Activated T-cell treated with anti-CD3 and anti-CD28 coated beads, Interleukin-2, amount 50 U/mL, for 4 hours (primary cell): ENCODE measurements at places on chromosomes 7 and 10. TPM values are rescaled to one million over a fixed set of nuclear protein-coding genes. Genes with fewer than 3 reads are reported as not detected.

DNA sequence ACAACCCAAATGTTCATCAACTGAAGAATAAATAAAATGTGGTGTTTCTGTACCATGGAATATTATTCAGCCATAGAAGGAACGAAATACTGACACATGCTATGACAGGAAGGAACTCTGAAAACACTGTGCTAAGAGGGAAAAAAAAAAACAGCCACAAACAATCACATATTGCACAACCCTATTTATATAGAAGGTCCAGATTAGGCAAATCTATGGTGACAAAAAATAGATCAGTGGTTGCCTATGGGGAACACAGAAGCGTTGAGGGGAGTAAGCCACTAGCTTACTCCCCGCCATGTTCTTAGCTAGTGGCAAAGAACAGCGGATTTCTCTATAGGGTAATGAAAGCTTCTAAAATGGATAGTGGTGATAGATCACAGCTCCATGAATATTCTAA is 198.4 kb downstream of the TPST1 start:
- DNase-seq = no peak

- no peak for DNase-seq
Measured at GRCh38 chr10:43939939-43940820, 291.5 kb upstream of the ZNF32 start.

- no peak for DNase-seq
Measured at GRCh38 chr7:825386-825785, 6.9 kb upstream of the SUN1 start.

GRCh38 chr7:140899883-140900282 is 24.8 kb downstream of the BRAF start:
- no peak for DNase-seq

GRCh38 chr7:37083311-37084096 is 359.2 kb upstream of the AOAH start:
- DNase-seq = no peak

- DNase-seq = no peak
Measured at GRCh38 chr10:26090762-26091161, 125.8 kb upstream of the GAD2 start.

Gene UNCX
- not detected for total RNA-seq

DNA sequence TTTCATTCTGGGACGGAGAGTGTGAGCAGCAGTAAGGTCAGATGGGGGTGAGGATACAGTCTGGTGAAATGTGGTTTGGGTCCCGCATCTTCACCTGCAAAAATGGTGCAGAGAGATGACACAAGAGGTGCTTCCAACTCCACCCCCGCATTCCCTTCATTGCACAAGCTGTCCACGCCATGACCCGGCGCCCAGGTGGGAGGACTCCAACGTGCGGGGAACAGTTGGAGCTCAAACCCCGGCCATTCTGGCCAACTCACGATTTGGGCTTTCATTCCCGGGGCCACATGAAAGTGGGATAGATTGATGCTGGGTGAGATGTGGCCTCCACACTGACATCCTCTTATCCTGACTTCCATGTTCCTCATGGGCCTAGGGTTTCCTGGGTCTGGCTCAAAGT is 34.6 kb upstream of the ZNF273 start:
- no peak for DNase-seq

DNA sequence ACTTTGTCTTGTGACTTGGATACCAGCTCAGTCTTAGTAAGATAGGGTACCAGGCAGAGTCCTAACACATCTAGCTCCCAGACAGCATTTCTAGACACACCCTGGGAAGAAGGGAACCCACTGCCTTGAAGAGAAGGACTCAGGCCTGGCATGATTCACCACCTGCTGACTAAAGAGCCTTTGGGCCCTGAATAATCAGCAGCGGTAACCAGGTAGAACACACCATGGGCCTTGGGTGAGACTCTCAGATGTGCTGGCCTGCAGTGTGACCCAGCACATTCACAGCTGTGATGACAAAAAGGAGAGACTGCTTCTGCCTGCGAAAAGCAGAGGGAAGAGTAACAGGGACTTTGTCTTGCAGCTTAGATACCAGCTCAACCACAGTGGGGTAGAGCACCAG is 10.4 kb upstream of the TNKS2 start:
- DNase-seq = no peak

Gene PAPSS2
- 0.41 TPM for total RNA-seq

Gene IFIT3
- total RNA-seq = 3.9 TPM

Gene C10orf62
- not detected for total RNA-seq

- DNase-seq = no peak
Measured at GRCh38 chr7:5012985-5013384, 32.7 kb upstream of the RBAK start.

GRCh38 chr7:108073305-108074070 is 56.7 kb downstream of the LAMB4 start:
- DNase-seq = no peak

- DNase-seq = no peak
Measured at GRCh38 chr10:61503051-61503450, 49.9 kb upstream of the TMEM26 start.

Gene PRPS1L1
- not detected for total RNA-seq

GRCh38 chr10:49010295-49010694 is 70.7 kb upstream of the LRRC18 start:
- DNase-seq = no peak

Gene DPYSL4
- total RNA-seq = 1.6 TPM

DNA sequence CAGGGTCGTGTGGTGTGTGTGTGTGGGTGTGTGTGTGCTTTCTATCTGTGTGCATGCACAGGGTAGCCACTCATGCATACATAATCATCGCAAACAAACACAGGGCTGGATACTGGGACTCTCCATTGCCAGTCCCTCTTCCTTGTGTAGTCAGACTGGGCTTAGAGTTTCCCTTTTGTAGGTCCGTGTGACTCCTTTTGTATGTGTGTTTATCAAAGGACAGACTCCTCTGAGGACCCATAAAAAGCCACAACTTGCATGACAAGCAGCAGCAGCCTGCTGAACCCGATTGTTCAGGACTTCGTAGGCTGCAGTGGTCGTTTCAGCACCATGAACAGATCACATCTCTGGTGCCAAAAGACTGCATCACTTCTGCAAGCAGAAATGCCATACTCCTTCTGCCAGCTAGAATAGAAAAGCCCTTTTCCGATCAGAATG is 895 bp downstream of the VSTM2A start:
- DNase-seq = no peak

Gene GALNT17
- total RNA-seq = 0.30 TPM

Gene CTAGE4
- total RNA-seq = 1.6 TPM

GRCh38 chr7:19404912-19405329 is 259.7 kb upstream of the FERD3L start:
- DNase-seq = no peak

Gene CFAP46
- total RNA-seq = 0.42 TPM

Gene HOXA4
- not detected for total RNA-seq

DNA sequence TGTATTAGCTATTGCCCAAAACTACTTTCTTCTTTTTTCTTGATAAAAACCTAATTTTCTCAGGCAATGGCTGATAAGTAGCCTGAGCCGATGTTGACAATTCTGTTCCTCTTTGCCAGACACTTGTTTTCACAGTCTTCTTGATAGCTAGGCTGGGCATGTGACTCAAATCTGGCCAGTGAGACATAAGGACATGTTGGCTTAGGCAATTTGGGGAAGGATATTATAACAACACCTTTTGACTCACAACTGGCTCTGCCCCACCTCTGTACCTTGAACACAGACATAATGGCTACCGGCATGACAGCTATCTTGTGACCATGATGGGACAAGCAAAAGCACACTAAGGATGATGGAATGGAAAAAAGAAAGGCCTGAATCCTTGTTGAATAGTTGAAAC is 72.9 kb upstream of the GPR22 start:
- no peak for DNase-seq

DNA sequence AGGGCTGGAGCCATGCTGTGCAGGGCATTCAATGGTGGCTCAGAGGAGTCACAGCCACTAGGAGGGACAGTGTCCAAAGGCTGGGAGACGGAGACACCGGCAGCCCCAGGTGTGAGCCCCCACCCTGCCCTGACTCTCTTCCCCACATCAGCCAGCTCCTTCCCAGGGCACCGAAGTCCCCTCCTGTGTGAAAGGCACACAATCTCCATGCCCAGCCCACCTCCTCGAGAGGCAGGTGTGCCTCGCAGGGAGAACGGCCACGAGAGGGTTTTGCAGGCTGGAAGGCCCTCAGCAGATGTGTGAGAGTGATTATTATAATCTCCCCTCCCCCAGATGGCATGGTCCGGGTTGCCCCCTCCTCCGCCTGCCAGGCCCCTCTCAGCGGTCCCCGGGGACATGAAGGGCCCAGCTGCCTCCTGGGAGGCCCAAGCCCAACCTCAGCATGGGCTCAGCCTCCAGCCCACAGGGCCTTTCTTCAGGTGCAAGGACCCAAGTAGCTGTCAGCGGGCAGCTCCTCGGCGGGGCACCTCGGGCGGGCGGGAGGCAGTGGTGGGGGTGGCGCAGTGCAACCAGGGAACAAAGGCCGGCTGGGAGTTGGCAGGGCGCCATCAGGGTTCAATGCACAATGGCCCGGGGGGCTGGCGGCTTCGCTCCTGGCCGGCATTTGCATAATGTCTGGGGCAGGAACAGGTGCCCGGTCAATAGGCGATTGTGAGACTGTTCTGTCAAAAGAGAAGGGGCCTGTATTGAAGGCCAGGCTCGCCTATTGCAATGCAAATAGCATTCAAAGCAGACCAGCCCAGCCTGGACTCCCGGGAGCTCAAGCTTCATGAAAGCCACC is 155.3 kb upstream of the ZMIZ1 start:
- no peak for DNase-seq

- no peak for DNase-seq
Measured at GRCh38 chr7:138565451-138566114, 105.5 kb downstream of the TRIM24 start.

- DNase-seq = no peak
Measured at GRCh38 chr10:112666094-112666493, 219.1 kb downstream of the VTI1A start.

Gene AASS
- 0.90 TPM for total RNA-seq

- no peak for DNase-seq
Measured at GRCh38 chr7:132783824-132784223, 207.6 kb upstream of the PLXNA4 start.

Gene CCDC201
- total RNA-seq = not detected

GRCh38 chr7:130425796-130426195 is 15.0 kb downstream of the CEP41 start:
- no peak for DNase-seq

Gene FOXI2
- not detected for total RNA-seq

DNA sequence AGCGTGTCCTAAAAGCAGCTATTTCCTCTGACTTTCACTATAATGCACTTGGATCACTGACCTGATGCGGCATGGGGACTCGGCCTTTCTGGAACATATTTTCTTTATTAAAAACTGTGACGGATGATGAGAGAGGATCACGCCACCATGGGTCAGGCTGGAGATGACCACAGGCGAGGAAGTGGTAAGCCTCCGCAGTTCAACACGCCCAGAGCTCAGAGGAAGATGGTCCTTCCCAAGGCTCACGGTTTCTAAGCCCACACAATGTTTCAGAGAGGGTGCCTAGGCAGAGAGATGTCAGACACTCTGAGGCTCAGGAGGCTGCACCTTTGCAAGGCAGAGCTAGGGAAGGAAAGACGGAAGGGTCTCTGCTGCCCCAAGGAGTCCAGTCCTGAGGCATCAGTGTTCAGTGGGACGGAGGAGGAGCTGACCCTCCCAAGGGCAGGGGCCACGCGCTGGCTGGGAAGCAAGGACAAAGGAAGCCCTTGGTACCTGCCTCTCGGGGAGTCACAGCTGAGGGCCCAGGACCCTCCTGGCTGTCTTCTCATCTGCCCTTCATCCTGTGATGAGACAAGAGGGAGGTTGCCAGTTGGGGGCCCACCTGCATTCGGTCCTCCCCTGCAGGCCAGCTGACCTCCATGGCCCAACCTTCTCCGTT is 9.5 kb downstream of the CHST15 start:
- DNase-seq = no peak

DNA sequence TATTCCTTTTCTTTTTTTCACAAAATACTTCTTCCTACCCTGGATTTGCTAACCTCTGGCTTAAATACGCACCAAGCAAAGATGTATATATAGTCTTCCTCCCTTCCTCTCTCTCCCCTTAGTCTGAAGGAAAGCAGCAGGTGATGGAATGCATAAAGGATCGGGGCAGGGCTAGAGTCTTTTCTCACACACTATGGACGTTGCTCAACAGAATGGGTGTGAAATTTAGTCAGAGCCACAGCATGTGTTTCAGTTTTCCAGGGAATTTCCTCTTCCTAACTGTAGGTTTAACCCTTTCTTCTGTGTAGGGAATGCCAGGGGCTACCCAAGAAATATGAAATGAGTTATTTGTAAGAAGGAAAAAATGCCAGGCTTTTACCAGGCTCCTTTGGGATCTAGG is 71.4 kb upstream of the NFKB2 start:
- DNase-seq = no peak
